ENCODE measurements at places on chromosomes 5 and 9.

DNA sequence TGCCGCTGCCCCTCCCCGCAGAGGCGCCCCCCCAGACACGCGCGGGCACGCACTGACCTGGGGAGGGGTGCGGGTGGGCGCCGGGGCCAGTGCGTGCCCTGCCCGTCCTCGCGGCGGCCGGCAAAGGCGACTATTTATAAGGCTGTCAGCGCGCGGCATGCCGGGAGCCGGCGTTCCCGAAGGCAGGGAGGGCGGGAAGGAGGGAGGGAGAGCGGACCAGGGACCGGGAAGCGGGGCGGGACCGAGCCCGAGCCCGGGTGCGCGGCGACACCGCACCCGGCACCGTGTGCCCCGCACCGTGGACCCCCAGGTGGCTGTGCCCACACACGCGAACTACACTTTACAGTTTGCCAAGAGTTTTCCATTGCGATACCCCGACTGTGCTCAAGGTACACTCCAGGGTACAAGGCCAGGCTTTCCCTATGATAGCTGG, at the start of gene AK1:
Gene AK1, minus strand, starts transcription at position 110 of the 433 bp plus-strand sequence. CDS start 3,058 bp downstream, outside the sequence.
- peak; percentile 80 for DNase-seq

- DNase-seq: no peak
These were observed 74.5 kb downstream of the ADAMTSL1 start for GRCh38 chr9:18548456-18548855.

- no peak for DNase-seq
These were observed 77.9 kb upstream of the KLF9 start for GRCh38 chr9:70492319-70492777.

- no peak for DNase-seq
These were observed 8.8 kb upstream of the IGFBPL1 start for GRCh38 chr9:38432922-38433510.

- DNase-seq: no peak
These were observed 49.8 kb downstream of the CERT1 start for GRCh38 chr5:75461679-75462078.

GRCh38 chr9:32431196-32431595, 46.8 kb downstream of the ACO1 start:
- no peak for DNase-seq
